ENCODE measurements at places on chromosomes 2 and 18.

GRCh38 chr2:228590681-228591080 is 409.2 kb upstream of the SPHKAP start:
- no peak for DNase-seq

DNA sequence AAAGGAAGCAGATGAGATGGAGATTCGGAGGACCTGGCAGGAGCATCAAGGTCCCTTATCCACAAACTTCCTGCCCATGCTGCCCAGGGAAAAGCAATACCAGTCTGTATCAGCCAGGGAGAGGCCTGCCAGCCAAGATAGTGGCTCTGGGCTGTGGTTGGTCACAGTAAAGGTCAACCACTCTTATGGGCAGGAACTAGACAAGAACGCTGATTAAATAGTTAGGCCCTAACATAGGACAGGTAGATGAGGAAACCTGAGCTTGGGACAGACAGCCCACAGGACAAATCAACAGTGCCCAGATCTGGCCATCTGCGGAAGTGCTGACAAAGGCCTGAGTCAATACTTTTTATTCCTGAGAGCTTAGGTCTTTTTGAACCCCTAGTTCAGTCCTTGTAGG is 10.7 kb downstream of the PSTPIP2 start:
- no peak for DNase-seq

- DNase-seq, result no peak
These were observed 152.5 kb downstream of the TAF4B start for GRCh38 chr18:26378701-26379100.

GRCh38 chr2:44348400-44348799 is 12.9 kb downstream of the PREPL start:
- DNase-seq, result no peak

DNA sequence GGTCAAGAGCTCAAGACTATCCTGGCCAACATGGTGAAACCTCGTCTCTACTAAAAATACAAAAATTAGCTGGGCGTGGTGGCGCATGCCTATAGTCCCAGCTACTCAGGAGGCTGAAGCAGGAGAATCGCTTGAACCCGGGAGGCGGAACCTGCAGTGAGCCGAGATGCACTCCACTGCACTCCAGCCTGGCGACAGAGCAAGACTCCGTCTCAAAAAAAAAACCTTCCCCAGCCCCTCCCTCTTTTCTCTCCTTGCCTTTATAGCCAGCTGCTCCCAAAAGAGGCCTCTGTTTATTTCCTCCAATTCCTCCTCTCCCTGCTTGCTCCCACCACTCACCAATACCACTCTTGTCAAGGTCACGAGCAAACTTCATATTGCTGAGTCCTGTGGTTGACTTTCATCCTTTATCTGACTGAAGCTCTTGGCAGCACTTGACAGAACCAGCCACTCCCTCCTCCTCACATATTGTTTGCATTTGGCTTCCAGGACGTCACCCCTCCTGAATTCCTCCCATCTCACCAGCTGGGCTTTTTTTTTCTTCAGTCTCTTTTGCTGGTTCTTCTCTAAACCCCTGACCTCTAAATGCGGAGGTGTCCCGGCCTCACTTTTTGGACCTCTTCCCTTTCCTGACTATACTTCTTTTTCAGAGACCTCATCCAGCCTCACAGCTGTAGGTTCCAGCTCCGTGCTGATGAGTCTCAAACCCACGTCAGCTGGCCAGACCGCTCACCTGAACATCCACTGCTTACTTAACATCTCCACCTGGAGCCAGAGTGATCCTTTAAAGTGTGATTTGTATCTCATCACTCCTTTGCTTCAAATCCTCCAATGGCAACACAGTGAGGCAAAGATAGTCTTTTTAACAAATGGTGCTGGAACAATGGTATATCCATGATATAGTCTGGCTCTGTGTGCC is 84.6 kb upstream of the CAB39 start:
- no peak for DNase-seq

- no peak for DNase-seq
These were observed 25.9 kb downstream of the RAB12 start for GRCh38 chr18:8635087-8635486.

GRCh38 chr2:170812710-170813600 is 3.7 kb upstream of the GAD1 start:
- peak; percentile 78 for DNase-seq

- DNase-seq, result peak; percentile 6
These were observed 2.0 kb downstream of the TCF4 start for GRCh38 chr18:55585920-55586561.

- no peak for DNase-seq
These were observed 272.1 kb downstream of the SP3 start for GRCh38 chr2:173693044-173693589.

Measured in NCI-H1694 (cell line).